ENCODE measurements at places on chromosomes 11 and 22.

DNA sequence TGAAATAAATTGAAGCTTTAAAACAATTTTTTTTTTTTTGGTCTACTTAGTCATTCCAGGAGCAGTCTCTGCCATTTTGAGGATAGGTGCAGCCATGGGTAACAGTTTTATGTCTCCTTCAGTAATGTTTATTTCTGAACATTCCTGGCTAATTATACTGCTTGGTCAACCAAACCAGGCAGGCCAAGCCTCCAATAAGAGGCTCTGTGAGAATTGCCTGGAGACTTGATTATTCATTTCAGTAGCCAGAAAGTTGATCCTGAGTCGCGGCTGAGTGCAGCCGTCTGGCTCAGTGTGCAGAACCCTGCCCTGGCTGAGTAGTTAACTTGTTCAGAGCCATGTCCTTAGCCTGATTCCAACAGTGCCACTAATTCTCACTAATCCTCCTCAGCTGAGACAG lies 364.0 kb upstream of the FAT3 start:
- H3K27ac ChIP-seq: no peak overlapping the region
- no peak for DNase-seq
- no peak overlapping the region for H3K4me3 ChIP-seq

DNA sequence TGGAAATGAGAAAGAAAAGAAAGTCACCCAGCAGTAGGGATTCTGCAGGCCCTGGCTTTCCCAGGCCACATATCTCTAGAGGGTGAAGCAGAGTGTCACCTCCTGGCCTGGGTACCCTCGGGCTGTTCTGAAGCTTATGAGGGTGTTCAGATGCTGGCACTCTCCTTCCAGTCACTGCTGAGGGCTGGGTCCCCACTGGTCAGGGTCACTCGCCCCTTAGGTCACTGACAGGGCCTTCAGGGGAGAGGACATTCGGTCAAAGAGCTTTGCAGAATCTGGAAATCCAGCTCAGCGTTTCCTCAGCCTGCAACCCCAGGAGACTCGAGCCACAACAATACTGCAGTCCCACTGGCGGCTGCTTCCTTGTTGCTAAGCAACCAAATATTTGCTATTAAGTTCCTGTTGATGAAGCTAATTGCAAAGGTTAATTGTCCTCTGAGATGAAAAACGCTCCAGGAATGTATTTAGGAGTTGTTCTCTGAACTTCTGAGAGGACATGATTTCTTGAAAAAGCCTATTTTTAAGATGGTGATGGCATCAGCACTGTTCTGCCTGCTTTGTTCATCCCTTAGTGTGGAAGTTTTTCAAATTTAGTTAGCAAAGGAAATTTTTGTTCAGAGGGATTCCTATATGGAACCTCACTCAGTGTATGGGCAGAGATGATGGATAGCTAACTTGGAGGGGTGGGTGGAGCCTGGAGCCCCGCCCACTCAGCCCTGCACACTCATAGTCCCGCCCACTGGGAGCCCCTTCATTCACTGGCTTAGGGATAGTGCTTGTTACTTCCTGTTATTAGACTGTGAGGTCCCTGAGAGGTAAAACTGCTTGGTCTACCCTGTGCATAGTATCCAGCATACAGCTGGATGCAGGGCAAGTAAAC lies 109.2 kb downstream of the CSNK2A3 start:
- H3K4me3 ChIP-seq: no peak overlapping the region
- peaks cover 15% of the 10 kb centered on the region for H3K4me1 ChIP-seq
- no peaks in the 10 kb centered on the region for H3K36me3 ChIP-seq
- H3K27me3 ChIP-seq: no peaks in the 10 kb centered on the region
- peak overlapping the region; percentile 44 for H3K27ac ChIP-seq

DNA sequence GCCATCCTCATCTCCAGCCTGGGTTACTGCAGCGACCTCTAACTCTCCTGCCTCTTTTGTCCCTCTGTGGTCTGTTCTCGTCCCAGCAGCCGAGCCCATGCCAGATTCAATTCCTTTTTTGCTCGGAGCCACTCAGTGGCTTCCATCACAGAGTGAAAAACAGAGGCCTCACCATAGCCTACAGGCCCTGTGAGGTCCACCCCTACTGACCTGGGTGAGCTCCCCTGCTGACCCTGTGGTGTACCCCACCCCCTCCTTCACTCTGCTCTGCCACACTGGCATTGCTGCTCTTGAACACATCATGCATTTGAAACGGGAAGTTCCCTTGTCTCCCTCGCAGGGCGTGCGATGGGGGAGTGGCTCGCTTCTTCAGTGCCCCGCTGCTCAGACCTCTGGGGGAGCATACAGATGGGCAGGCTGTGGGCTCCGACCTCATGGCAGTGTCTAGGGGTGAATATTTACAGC lies 2.1 kb downstream of the AIP start:
- no peak overlapping the region for H3K4me3 ChIP-seq
- DNase-seq: no peak
- no peaks in the 10 kb centered on the region for H3K4me1 ChIP-seq
- H3K36me3 ChIP-seq: no peaks in the 10 kb centered on the region
- peaks cover 11% of the 10 kb centered on the region for H3K27me3 ChIP-seq

DNA sequence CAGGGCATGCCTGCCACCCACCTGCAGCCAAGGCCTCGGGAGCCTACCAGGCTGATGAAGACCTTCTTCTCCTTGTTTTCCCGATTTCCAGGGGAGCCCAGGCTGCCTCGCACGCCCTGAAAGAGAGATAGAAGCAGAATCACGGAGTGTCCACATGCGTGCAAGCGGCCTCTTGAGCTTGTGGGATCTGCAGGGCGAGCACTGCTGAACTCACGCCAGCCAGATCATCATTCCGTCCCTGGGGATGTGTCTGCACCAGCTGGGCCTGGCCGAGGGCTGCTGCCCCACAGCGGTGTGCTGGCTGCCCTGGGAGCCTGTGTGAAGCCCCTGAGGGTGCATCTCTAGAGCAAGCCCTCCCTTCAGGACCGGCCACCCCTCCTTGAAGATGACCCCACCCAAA lies 17.9 kb downstream of the USH1C start:
- no peak for DNase-seq
- no peak overlapping the region for H3K27ac ChIP-seq
- H3K36me3 ChIP-seq: no peaks in the 10 kb centered on the region
- no peak overlapping the region for H3K4me3 ChIP-seq
- no peaks in the 10 kb centered on the region for H3K27me3 ChIP-seq

GRCh38 chr11:70117567-70118145 lies 39.5 kb downstream of the ANO1 start:
- DNase-seq: no peak
- no peak overlapping the region for H3K27ac ChIP-seq
- no peaks in the 10 kb centered on the region for H3K36me3 ChIP-seq

- no peak within 1 kb of the TSS for H3K27ac ChIP-seq
- H3K36me3 ChIP-seq: no peaks in the 10 kb centered on the region
- H3K4me1 ChIP-seq: no peaks in the 10 kb centered on the region
- H3K27me3 ChIP-seq: peaks cover 4% of the 10 kb centered on the region
- H3K4me3 ChIP-seq: no peak within 1 kb of the TSS
- no peak for DNase-seq
Measured at GRCh38 chr11:3218483-3219280, at the start of gene MRGPRG. Gene MRGPRG (minus strand): TSS chr11:3218813. CDS start chr11:3218813, 0 bp downstream.

- peaks cover 13% of the 10 kb centered on the region for H3K36me3 ChIP-seq
- no peak for DNase-seq
- no peaks in the 10 kb centered on the region for H3K27me3 ChIP-seq
- no peak overlapping the region for H3K4me3 ChIP-seq
Measured at GRCh38 chr11:7999795-8000194, 12.7 kb downstream of the EIF3F start.

Measured in neural progenitor cell (in vitro differentiated cells).